ENCODE measurements at places on chromosomes 3 and 15.

DNA sequence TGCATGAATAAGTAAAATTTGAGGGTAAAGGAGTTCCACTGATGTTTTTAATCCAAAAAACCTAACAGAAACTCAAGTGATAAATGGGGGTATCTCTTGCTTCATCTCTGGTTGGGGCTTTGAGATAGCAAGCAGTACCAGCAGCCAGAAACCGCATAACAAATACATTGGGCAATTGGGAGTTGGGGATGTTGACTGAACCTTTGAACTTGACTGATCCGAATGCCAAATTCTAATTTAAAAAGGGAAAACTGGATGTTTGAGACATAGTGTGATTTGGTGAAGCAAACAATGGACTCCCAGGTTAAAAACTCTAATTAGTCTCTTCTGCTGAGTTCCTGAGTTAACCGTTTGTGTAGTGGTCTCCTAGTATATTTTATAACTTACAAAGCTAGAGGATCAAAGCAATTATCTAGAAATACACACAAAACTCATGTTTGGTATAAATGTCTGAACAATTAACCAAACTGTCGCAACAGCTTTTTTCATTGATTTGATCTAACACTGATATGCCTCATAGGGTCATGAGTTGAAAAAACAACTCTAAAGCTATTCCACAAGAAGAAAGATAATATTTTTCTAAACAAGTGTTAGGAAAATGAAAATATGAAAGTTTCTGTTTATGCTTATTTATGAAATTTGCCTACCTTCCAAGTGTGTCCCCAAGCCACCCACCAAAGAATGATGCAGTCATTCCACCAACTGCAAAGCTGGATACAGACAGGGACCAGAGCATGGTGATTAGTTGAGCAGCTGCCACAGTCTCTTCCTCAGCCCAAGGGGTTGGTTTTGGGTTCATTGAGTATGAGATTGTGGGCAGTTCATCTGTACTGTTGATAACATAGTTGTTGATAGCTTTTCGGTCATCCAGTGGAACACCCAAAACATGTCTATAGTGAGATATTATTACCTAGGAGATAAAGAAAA lies 12.4 kb downstream of the SLC2A2 start:
- no peak for DNase-seq

GRCh38 chr3:60633644-60634043 lies 617.6 kb downstream of the FHIT start:
- DNase-seq = no peak

DNA sequence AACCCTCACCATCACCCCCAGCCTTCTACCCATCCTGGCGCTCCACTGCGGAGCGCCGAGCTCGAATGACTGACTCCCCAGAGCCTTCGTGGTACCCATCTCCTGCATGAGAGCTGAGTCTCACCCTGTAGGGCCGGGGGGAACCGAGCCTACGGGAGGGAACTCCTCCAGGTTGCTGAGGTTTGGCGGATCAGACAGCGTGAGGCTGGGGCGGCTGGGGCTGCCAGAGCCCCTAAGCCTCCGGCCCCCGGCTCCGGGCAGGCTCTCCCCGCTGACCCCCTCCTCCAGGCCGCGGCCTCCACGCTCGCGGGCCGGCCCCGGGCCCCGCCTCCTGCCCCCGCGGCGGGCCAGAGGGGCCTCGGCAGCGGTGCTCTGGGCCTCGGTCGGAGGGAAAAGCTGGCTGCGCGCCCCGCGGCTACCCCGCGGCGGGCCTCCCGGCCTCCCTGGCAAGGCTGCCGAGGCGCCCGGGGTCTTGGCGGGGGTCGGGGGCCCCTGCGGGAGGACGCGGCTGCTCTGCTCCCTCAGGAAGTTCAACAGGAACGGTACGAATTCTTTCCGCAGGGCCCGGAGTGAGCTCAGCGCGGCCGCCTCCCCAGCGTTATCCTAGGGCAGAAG lies 643 bp downstream of the CDAN1 start:
- peak; percentile 24 for DNase-seq

DNA sequence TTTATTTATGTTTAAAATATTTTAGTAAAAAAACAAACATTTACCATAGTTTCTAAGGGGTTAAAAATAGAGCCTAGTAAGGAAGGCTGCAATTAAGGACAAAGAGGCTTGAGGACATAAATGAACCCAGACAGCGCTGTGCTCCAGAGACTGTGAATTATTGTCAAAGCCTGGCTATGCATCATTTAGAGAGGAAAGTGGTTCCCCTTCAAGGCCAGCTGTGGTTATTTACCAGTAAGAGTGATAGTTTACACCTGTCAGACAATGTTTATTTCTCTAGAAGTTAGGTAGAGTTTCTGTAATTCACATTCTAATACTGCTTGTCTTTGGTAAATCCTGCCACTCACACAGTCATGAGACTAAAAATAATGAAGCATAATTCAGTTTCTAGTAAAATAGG lies 32.4 kb upstream of the PIK3R4 start:
- DNase-seq = no peak

DNA sequence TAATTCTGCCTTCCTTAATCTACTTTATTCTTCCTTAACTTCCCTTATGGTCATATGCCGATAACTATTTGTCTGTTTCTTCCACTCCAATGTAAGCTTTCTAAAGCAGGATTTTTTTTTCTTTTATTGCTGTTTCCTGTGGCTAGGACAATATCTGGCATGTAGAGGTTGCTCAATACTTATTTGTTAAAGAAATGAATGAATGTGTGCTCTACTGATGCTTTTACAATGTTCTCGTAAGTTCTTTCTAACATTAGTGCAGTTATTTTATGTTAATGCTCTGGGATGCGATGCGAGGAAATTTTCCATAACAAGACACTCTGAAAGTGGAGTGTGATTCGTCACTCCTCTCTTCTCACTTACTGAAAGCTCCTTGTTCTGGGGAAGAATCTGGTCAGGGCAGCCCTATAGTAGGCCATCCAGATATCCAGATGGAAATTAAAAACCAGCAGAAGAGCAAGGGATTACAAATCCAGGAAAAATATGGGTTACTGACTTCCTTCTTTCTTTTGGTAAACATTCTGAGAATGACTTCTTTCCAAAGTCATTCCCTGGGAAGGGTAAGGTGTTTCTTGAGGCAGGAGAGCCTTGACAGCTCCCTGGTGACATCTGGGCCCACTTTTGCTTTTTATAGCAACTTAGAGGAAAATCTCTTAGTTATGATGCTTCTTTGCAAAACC lies 420.4 kb downstream of the PDCD6IP start:
- DNase-seq = no peak

GRCh38 chr15:90009301-90010022 lies 8.3 kb downstream of the ZNF710 start:
- DNase-seq = no peak

DNA sequence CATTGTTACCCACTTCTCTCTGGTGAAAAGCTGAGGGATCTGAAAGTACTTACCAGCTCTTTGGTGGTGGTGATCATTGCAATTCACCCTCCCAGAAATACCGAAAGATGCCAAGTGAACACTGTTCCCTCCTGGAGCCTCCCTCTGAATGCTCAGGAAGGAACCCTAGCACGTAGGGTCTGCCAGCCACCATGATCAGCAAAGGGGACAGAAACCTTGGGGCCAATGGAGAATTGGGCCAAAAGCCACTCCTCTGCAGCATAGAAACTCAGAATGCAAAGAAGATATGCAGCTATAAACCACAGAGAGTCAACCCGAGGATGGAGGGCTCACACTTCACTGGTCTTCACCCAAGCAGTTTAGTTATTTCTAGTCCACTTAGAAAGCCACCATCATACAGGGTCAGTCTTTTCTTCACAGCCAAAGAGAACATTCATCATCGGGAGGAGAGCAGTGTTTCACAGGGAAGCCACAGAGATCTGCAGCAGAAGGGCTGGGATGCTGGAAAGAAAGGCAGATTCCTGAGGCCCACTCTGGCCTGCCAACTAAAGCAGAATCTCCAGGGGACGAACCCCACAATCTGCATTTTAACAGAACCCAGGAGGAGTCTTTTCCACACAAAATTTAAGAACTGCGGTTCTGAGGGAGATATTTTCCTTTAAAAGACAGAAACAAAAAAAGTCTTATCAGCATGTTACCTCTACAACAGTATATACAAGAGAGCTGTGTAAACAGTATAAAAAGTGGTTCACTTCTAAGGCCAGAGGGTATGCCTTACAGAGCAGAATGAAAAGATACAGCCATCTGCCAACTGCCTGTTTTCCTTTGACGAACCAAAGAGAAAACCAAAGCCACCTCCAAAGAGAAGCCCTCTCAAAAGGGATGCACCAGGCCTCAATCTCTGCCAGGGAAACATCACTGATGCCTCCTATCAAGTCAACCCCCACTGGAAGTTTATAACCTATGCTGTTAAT lies 11.3 kb downstream of the TBC1D2B start:
- DNase-seq = no peak
